ENCODE measurements at places on chromosomes 3 and 15. TPM values are rescaled to one million over a fixed set of nuclear protein-coding genes. Genes with fewer than 3 reads are reported as not detected.
A peak's percentile ranks its signal among the peaks of the same experiment; 100 is the strongest.

The PLIN1 gene
- total RNA-seq: not detected

The ANKRD34C gene
- total RNA-seq: not detected

The COL6A6 gene
- not detected for total RNA-seq

The CYP1A1 gene
- total RNA-seq: not detected

The MAP1A gene
- 61.9 TPM for total RNA-seq

The RBM6 gene
- 31.8 TPM for total RNA-seq

The TGM5 gene
- total RNA-seq: not detected

The TMEM212 gene
- total RNA-seq: not detected

The KLHL24 gene
- total RNA-seq: 13.2 TPM

The CIB2 gene
- 1.4 TPM for total RNA-seq

DNA sequence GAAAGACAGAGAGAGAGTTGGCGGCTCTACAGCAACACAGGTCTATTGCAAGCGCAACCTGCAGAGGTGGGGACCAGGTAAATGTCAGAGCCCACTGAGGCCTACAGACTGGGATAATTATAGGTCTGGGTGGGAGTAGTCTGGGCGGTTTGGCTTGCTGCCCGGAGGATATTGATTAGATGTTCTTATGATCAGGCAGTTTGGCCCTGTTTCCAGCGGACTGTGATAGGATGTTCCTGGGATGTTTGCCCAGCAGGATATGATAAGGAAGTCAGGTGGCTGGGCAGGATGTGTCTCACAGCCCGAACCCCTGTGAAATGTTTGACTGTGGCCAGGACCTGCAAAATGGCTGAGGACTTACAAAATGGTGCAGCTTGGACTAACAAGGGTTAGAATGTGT is 364.9 kb downstream of the NAALADL2 start:
- H3K4me1 ChIP-seq: no peaks in the 10 kb centered on the region
- no peak overlapping the region for H3K4me3 ChIP-seq
- H3K27ac ChIP-seq: no peak overlapping the region
- H3K27me3 ChIP-seq: no peaks in the 10 kb centered on the region
- no peak for DNase-seq
- H3K36me3 ChIP-seq: no peaks in the 10 kb centered on the region

GRCh38 chr3:152416808-152417580 is 148.3 kb downstream of the MBNL1 start:
- no peaks in the 10 kb centered on the region for H3K27me3 ChIP-seq
- 0 out of 2 replicates have a peak overlapping the region, but pooled peaks have one; percentile 10 for H3K27ac ChIP-seq
- DNase-seq: peak; percentile 47
- peaks cover 39% of the 10 kb centered on the region for H3K36me3 ChIP-seq
- H3K4me3 ChIP-seq: no peak overlapping the region

- no peaks in the 10 kb centered on the region for H3K36me3 ChIP-seq
- H3K4me3 ChIP-seq: no peak overlapping the region
- no peaks in the 10 kb centered on the region for H3K4me1 ChIP-seq
- no peaks in the 10 kb centered on the region for H3K27me3 ChIP-seq
These were observed 6.0 kb downstream of the ADAMTS9 start for GRCh38 chr3:64681827-64682226.

- no peaks in the 10 kb centered on the region for H3K36me3 ChIP-seq
- H3K27me3 ChIP-seq: no peaks in the 10 kb centered on the region
- no peak overlapping the region for H3K27ac ChIP-seq
- H3K4me3 ChIP-seq: no peak overlapping the region
- peaks cover 27% of the 10 kb centered on the region for H3K4me1 ChIP-seq
These were observed 16.8 kb upstream of the FBLN2 start for GRCh38 chr3:13532085-13532484.

GRCh38 chr3:167736264-167736787 is 805 bp downstream of the SERPINI1 start:
- no peaks in the 10 kb centered on the region for H3K27me3 ChIP-seq
- H3K4me1 ChIP-seq: peaks cover 17% of the 10 kb centered on the region
- H3K36me3 ChIP-seq: no peaks in the 10 kb centered on the region
- DNase-seq: no peak
- H3K4me3 ChIP-seq: peak overlapping the region; percentile 98

GRCh38 chr15:90482124-90483011 is 47.4 kb upstream of the CRTC3 start:
- no peaks in the 10 kb centered on the region for H3K4me1 ChIP-seq
- peak; percentile 67 for DNase-seq
- peaks cover 79% of the 10 kb centered on the region for H3K36me3 ChIP-seq
- no peak overlapping the region for H3K27ac ChIP-seq

- DNase-seq: peak; percentile 54
- H3K27me3 ChIP-seq: no peaks in the 10 kb centered on the region
These were observed 65.5 kb upstream of the DCBLD2 start for GRCh38 chr3:98966862-98967546.

- no peak for DNase-seq
- H3K27me3 ChIP-seq: no peaks in the 10 kb centered on the region
- H3K4me3 ChIP-seq: no peak overlapping the region
- no peak overlapping the region for H3K27ac ChIP-seq
- no peaks in the 10 kb centered on the region for H3K36me3 ChIP-seq
These were observed 2.9 kb downstream of the TLR9 start for GRCh38 chr3:52222319-52223221.

GRCh38 chr3:148319161-148319915 is 378.4 kb upstream of the AGTR1 start:
- H3K4me1 ChIP-seq: peaks cover 16% of the 10 kb centered on the region
- no peaks in the 10 kb centered on the region for H3K36me3 ChIP-seq
- H3K27me3 ChIP-seq: no peaks in the 10 kb centered on the region
- DNase-seq: peak; percentile 88
- peak overlapping the region; percentile 75 for H3K27ac ChIP-seq
- H3K4me3 ChIP-seq: peak overlapping the region; percentile 51

DNA sequence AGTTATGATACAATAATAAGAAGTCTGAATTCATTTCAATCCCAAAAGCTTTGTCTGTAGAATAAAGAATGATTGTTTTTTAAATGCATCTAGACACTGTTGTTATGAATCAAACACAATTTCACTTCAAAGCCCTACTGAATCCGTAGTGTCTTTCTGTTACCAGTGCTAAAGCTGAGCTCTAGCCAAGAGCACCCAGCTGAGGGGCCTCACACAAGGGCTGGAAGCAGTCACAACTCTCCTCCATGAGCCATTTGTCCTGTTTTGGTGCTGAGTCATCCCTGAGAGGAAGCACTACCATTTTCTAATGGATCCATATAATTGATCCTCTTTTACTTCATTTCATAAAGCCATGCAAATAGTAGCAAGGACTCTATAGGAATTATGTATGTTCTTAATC is 158.2 kb upstream of the ANKRD28 start:
- peaks cover 11% of the 10 kb centered on the region for H3K4me1 ChIP-seq
- H3K27ac ChIP-seq: no peak overlapping the region
- no peaks in the 10 kb centered on the region for H3K36me3 ChIP-seq
- no peak overlapping the region for H3K4me3 ChIP-seq
- no peaks in the 10 kb centered on the region for H3K27me3 ChIP-seq

- no peaks in the 10 kb centered on the region for H3K27me3 ChIP-seq
- H3K36me3 ChIP-seq: peaks cover 7% of the 10 kb centered on the region
These were observed 13.4 kb downstream of the WDR48 start for GRCh38 chr3:39065197-39065596.

DNA sequence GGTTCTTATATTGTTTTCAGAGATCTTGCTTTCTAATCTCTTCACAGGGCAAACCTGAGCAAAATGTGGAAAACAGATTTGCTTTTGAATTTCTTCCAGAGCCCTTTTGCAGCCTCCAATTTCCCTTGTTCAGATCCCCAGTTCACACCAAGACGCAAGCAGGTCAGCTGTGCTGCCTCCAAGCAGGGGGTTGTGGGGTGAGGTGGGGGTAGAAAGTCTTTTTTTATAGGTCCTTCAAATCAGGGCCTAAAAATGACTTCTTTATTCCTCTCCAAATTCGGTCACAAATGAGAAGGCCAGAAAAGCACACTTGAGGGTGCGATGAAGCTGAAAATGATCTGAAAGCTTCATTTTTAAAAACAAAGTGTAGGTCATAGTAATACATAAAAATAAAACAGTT is 26.3 kb upstream of the AVEN start:
- no peaks in the 10 kb centered on the region for H3K4me1 ChIP-seq
- H3K27ac ChIP-seq: no peak overlapping the region
- no peaks in the 10 kb centered on the region for H3K36me3 ChIP-seq
- no peak overlapping the region for H3K4me3 ChIP-seq
- no peaks in the 10 kb centered on the region for H3K27me3 ChIP-seq
- DNase-seq: no peak

- no peaks in the 10 kb centered on the region for H3K36me3 ChIP-seq
- no peak for DNase-seq
- H3K4me1 ChIP-seq: no peaks in the 10 kb centered on the region
- H3K4me3 ChIP-seq: no peak overlapping the region
These were observed 36.3 kb downstream of the SERPINI2 start for GRCh38 chr3:167437428-167438139.

GRCh38 chr3:62370858-62371719 is 2.3 kb downstream of the FEZF2 start:
- peaks cover 99% of the 10 kb centered on the region for H3K27me3 ChIP-seq
- no peak overlapping the region for H3K4me3 ChIP-seq
- no peaks in the 10 kb centered on the region for H3K36me3 ChIP-seq
- no peak overlapping the region for H3K27ac ChIP-seq

DNA sequence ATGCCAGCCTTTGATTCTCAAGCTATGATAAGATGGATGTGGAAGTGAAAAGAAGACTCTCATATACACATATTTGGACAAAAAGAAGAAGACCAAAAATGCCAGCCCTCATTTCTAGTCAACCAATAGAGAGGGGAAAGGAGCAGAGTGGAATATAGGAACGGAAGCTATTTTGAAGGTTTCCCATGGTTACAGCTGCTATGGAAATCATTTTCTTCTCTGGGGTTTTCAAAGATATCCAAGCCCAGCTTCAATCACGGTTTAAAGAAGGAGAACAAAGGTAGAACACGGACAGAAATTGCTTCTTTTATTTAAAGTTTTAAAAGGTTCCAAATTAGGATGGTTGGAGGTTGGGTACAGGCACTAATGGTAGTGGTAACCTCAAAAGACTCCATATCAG is 181.0 kb upstream of the PRICKLE2 start:
- DNase-seq: no peak
- no peaks in the 10 kb centered on the region for H3K27me3 ChIP-seq
- no peak overlapping the region for H3K4me3 ChIP-seq
- H3K36me3 ChIP-seq: no peaks in the 10 kb centered on the region
- no peak overlapping the region for H3K27ac ChIP-seq
- H3K4me1 ChIP-seq: no peaks in the 10 kb centered on the region

DNA sequence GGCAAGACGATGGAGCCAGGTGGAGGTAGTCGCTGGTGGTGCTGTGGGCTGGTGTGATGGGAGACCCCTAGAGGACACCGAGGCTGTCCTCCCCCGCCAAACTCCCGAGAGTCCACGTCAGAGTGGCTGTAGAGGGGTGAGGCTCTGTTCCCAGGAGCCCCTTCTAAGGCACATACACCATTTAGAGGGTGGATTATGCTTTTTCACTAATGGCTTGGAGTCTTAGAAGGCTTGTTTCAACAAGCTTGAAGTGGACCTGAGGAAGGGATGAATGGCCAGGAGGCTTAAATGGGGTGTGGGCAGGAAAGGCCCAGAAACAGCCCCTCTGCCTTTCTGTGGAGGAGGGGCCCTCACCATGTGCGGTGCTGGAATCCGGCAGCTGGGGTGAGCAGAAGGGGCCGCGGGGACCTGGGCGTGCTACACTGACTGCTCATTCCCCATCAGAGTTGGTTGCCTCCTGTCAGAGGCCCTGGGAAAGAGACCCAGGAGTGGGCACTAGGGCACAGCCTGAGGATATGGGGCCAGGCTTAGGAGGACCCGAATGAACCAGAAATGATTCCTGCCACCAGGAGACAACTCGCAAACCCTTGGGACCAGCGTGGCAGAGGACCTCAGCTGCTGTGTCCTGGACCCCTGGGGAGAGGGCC is 66.2 kb downstream of the FEM1B start:
- H3K27ac ChIP-seq: no peak overlapping the region
- H3K27me3 ChIP-seq: no peaks in the 10 kb centered on the region
- H3K36me3 ChIP-seq: peaks cover 71% of the 10 kb centered on the region
- DNase-seq: no peak
- no peak overlapping the region for H3K4me3 ChIP-seq

GRCh38 chr3:160001850-160002623 is 13.4 kb downstream of the IL12A start:
- no peak overlapping the region for H3K27ac ChIP-seq
- no peak overlapping the region for H3K4me3 ChIP-seq
- DNase-seq: no peak
- H3K36me3 ChIP-seq: no peaks in the 10 kb centered on the region
- no peaks in the 10 kb centered on the region for H3K4me1 ChIP-seq

DNA sequence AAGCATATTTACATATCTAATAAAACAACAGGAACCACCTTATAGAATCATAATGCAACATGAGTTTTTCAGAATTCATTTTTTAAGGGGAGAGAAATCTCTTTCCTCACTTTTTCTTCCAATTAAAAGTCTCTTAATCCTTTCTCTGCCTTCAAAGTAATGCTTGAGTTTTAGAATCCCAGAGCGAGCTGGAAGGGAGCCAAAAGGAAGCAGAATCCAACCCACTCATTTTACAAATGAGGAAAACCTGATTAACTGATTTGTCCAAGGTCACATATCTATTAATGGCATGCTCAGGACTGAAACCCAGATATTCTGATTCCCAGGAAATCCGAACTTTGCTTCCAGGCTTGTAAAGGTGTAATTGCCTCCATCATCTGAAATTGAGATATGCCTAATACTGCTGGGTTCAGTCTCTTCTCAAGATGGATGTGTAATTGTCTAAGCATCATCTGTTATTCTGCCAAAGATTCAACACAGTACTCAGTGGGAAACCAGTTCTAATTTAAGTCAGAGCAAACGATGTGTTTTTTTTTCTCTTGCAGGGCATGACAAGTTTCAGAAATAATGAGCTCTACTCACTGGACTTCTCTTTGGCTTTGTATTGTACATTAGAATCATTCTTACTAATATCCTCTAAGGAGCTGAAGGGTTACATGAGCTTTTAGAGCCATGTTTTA is 481.4 kb upstream of the CFAP20DC start:
- no peaks in the 10 kb centered on the region for H3K27me3 ChIP-seq
- H3K36me3 ChIP-seq: no peaks in the 10 kb centered on the region
- H3K4me3 ChIP-seq: no peak overlapping the region
- no peak overlapping the region for H3K27ac ChIP-seq

GRCh38 chr3:108662142-108662738 is 72.7 kb downstream of the DZIP3 start:
- H3K4me1 ChIP-seq: no peaks in the 10 kb centered on the region
- no peak overlapping the region for H3K27ac ChIP-seq
- H3K4me3 ChIP-seq: peak overlapping the region; percentile 41
- H3K36me3 ChIP-seq: no peaks in the 10 kb centered on the region

DNA sequence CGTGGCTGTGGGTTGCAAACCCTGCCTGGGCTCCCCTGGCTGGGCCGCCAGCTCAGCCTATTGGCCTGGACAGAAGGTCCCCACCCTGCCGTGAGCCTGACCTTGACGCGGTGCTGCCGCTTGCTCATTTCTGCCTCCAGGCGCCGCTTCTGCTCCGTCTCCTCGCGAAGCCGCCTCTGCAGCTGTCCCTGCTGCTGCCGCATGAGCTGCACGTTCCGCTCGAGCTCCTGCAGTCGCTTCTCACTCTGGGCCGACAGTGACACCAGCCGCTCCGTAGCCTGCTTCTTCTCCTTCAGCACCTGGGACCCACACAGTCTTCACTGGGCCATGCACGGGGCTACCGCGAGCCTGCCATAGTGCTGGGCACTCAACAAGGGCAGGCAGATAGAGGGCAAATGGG is 21.7 kb downstream of the KIF7 start:
- H3K4me3 ChIP-seq: no peak overlapping the region
- H3K36me3 ChIP-seq: peaks cover 24% of the 10 kb centered on the region
- DNase-seq: no peak
- no peaks in the 10 kb centered on the region for H3K4me1 ChIP-seq

GRCh38 chr15:99702895-99703602 is 30.2 kb downstream of the LYSMD4 start:
- H3K4me1 ChIP-seq: peaks cover 30% of the 10 kb centered on the region
- H3K36me3 ChIP-seq: no peaks in the 10 kb centered on the region
- H3K27me3 ChIP-seq: no peaks in the 10 kb centered on the region
- peak; percentile 47 for DNase-seq
- peak overlapping the region; percentile 54 for H3K4me3 ChIP-seq

Measured in GM23248 (cell line).